ENCODE measurements at places on chromosomes 3 and 15.

DNA sequence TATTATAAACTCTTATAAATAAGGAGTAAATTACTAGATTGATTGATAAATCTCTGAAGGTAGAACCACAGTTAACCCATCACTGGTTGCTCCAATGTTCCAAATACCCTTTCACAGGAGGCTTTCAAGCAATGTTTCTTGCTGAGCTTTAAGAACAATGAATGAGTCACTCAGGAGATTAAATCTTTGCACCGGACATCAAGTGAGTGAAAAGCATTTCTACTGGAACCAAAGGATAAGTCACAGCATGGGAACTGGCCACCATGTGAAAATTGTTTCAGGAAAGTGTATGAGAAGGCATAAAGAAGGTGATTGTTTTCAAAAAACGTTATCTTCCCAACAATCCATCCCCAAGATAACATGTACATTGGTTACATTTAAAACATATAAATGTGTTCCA, 90.6 kb downstream of the CNTN3 start:
- no peak for DNase-seq

DNA sequence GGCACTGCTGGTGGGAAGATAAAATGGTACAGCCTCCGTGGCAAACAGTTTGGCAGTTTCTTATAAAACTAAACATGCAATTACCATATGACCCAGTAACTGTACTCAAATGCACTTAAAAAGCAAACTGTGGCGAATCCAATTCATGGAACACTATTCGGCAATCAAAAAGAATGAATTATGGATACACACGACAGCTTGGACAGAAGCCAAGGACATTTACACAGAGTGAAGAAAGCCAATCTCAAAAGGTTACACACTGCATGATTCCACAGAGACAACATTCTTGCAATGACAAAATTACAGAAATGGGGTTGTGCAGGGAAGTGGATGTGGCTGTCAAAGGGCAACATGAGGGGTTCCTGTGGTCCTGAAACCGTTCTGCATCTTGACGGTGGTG, 122.1 kb upstream of the IQSEC1 start:
- DNase-seq, result no peak

DNA sequence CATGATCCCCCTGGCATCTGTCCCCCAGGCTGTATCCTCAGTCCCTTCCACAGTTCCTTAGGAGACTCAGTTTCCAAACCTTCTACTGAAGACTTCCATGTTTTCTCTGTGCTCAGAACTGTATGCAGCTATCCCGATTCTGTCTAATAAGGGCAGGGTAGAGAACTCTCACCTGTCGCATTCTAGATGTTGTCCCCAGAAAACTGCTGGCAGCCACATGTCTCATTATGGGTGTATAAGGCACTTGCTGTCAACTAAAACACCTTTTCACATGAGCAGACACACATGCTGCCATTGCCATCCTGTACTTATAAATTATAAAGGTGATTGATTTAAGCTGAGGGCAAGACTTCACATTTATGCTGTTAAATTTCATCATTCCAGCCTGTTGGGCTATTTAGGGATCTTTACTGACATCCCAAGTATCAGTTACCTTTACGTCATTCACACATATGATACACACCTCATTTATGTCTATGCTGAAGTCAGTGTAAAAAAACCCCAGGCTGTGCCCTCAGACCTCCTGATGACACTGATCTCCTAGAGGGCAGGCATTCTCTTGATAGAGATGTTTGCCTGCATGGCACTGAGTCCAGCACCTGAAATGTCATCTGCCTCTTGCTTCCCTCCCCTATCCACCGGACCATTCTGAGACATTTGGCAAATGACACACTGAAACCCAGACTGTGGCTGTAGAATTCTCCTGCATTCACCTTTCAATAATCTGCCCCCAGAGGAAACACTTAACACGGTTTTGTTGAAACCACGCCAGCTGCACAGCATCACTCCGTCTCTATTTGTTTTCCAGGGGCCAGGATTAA, 35.8 kb downstream of the BTD start:
- no peak for DNase-seq

- no peak for DNase-seq
Observed at GRCh38 chr3:54691289-54691771, 236.5 kb downstream of the LRTM1 start.

DNA sequence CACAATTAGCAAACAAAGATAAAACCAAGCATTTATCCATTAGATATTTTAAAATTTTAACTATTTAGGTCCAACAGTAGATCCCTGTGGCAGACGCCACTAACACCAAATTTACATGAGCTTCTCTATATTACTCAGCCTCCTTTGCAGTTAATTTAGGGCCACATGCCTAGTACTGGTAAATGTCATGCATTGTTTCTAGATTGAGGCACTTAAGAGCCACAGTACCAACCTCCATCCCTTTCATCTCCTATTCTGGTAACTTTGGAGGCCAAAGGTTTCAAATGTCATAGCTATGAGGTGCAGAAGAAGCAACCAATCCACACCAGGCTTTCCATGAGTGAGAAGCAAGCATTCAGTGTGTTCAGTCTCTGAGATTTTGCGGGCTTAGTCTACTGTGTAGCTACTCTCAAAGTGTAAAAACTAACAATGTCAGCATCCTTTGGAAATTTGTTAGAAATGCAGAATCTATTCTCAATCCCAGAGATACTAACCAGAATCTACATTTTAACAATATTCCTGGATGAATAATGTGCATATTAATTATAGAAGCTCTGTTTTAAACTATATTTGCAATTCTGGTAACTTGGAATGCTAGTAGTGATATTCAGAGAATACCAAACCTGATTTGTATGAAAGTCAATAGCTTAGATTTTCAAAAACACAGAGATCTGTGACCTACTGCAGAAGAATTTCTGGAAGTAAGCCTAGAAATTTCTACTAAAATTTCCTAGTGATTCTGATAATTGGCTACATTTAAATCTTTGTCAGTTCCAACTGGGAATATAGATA, 206.3 kb upstream of the CD96 start:
- no peak for DNase-seq
